ENCODE measurements at places on chromosomes 5 and 9.

DNA sequence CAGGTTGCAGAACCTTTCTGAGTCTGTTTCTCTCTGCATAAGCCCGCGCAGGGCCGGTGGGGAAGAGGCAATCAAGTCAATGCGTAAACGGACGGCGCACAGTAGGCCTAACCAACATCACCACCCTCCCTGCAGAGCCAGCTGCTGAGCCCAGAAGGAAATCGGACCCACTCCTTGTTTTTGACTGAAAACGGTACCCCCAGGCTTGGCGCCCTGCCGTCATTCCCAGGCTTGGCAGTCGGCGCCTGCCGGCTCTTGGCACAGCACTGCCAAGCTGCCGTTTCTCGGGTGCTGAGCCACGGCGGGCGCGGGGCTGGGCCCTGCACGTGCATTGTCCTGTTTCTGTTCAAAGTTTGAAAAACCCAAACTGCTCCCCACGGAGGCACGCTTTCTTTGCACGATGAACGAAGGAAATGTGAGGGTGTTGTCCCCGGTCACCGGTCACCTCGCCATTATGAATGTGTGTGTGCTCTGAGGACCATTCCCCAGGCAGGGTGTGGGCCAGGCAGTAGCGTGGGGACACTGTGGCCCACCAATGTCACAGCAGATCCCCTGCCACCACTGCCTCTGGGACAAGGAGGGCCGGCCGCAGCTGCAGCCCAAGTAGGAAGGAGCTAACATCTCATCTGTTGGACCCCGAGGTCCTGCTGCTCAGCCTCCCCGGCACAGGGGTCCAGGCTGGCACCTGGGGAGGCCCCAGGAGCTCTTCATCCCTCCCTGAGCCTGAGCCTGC lies 20.1 kb downstream of the FIBCD1 start:
- DNase-seq = no peak

- DNase-seq = no peak
Observed at GRCh38 chr9:90793729-90794128, 7.9 kb upstream of the SYK start.

GRCh38 chr5:136174021-136174659 lies 18.8 kb downstream of the SMIM32 start:
- DNase-seq = no peak

GRCh38 chr5:150676578-150676977 lies 15.5 kb downstream of the MYOZ3 start:
- no peak for DNase-seq

GRCh38 chr9:132283165-132283564 lies 71.6 kb downstream of the SETX start:
- no peak for DNase-seq

DNA sequence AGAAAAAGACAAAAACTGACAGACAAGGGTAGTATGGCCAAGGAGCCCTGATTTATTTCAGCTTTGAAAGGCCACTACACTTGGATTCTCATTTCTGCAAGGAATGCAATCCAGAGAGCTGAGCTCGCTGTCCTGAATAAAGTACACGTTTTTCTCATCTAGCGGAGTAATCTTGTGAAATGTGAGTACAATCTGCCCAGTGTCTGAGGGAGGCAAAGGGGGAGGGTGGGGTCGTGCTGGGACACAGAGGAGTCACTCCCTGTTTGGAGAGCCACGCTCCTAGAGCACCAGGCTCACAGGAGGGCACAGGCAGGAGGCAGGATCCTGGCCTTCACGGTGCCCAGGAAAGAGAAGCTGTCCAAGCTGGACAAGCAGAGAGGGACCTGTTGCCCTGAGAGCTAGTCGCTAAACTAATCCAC lies 51.0 kb upstream of the IFNK start:
- DNase-seq = peak; percentile 87

- DNase-seq = no peak
Observed at GRCh38 chr5:36383942-36384341, 82.2 kb upstream of the RANBP3L start.

DNA sequence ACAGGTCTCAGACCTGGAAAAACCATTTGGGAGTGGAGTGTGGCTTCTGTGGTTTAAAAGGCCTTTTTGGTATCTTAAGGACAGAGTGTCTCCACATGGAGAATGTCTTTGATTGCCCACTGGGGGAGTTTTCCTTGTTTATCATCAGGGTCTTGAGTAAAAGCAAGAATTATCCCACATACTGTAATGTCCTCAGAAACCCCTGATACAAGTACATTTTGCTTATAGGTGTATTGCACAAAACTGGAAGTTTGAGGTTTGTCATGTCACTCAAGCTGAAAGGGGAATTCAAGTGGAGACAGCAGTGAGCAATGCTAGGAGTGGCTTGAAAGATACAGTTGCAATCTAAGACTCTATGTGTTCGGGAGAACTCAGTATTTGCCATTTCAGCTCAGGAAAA lies 62.7 kb upstream of the GRAMD2B start:
- no peak for DNase-seq

- DNase-seq = no peak
Observed at GRCh38 chr9:71037521-71037920, 83.9 kb downstream of the TRPM3 start.

DNA sequence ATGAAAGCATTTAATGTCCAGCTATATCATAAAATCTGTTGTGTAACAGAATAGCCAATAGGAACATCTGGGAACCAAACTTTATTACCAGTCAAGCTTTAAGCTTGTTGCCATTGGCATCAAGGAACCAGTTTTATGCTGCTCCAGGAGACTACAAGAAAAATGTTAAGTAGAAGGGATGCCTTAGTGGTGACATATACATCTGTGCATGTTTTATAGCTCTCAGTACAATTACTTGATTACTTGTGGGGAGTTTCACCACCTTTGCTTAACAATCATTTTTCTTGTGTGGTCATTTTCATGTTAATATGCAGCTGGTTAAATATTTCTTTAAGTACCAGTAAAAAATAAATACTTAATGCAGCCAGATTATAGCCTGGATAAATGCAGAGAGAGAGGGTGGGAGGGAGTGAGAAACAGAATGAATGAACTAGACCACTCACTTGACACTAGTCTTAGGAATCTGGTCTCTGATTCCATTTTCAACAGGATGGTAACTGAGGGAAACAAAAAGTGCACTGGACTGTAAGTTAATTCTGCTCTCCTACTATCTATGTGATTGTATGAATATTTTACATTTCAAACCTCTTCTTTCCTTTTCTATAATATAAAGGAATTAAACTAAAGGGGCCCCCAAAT lies 35.7 kb upstream of the LURAP1L start:
- no peak for DNase-seq

DNA sequence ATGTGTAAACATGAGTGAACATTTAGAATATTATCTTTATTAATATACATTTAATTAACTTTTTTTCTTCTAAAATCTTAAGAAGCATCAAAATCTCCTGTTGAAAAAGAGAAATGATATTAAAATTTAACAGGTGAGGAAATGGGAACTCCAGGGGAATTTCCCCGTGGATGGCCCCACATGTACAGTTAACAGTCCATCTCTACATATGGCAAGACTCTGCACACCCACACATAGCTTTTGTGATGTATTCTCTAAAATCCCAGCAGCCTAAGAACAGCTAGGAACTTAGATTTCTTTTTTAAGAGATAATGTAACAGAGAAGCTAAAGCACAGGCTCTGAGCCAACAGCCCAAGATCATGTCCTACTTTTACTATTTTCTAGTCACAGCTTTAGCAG lies 556.3 kb upstream of the RGMB start:
- no peak for DNase-seq
